ENCODE measurements at places on chromosomes 6 and 20.

- no peak for DNase-seq
Observed at GRCh38 chr6:79117752-79118151, 39.7 kb upstream of the PHIP start.

- DNase-seq, result no peak
Observed at GRCh38 chr20:8492173-8492572, 360.1 kb downstream of the PLCB1 start.

DNA sequence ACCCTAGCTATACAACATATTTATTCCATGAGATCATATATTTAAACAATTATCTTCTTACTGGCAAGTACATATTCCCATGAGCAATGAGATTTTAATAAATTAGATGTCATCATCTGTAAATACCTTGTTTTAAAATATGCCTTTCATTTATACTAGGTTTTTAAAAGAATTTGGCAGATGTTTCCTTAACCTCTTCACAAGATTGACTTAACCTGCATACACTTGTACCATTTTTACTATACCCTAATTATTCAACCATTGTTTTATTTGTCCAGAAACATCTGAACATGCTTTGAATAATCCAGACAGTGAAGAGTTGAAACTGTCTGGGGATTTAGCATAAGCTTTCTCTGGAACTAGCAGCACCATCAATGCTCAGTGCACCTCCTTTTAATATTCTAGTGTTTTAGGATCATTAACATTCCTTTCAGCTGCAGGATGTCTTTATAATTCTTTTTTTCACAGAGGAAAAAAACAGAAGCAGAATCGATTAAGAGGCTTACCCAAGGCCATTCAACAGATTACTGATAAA, 188.0 kb upstream of the TENT5A start:
- DNase-seq, result no peak

GRCh38 chr6:52533491-52533890, 43.4 kb downstream of the TRAM2 start:
- no peak for DNase-seq

DNA sequence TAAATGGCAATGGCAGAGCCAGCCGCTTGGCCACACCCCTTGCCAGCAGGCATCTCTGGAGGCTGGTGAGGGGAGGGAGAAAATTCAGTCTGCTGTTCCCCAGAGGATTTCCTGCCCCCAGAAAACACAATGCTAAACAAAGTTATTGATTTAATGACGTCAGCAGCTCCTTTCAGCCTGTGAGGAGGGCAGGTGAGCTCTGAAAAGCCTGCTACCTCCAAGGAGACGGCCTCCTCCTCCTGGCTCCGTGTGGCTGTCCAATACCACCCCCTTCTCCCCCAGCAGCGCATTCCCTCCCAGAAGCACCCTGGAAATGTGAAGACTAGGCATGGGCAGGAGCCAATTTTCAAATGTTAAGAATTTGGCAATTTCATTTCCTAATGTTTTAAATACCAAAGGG, 393.1 kb downstream of the ZFAND3 start:
- DNase-seq, result no peak

DNA sequence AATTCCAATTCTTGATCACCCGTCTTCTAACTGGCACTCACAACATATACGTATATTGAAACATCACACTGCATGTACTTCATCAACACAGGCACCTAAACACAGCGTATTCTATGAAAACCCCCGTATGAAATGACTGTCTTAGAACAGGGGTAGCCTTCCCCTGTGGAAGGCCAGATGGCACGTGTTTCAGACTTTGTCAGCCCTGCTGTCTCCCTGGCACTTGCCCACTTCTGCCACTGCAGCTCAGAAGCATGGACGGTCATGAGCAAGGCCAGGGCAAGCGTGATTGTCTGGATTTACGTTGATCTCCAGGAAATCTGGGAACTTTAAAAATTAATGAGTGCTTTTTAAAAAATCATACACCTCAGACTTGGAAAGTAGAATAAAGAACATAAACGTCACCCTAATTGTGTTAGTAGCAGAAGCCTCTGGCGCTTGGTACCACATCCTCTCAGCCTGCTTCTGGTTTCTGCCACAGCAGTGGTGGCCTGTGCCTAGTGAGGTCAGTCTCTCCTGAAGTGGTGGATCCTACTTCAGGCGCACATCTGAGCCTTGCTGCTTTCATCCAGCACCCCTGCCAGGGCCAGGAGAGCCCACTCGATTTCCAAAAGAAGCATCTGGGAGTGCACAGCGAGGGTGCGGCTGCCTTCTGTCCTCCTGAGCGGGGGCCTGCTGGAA, 18.3 kb downstream of the PDE10A start:
- DNase-seq, result no peak

DNA sequence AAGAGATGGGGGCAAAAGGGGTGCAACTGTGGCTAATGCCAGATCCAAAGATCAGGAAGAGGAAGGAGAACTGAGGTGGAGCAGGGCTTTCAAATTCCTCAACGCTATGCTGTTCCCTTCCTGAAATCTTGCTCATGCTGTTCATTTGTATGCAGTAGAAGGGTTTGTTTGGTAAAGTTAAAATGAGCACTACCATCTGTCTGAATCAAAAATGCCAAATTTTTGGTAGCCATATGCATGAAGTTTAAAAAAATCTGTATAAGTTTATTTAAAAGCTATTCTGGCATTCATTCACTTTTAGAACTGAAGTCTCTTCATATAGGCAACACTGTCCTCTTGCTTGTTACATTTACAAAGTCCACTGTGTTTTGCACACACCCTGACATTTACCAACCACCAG, 82.2 kb downstream of the FAM229B start:
- no peak for DNase-seq
